ENCODE measurements at places on chromosomes 3 and 15.
A peak's percentile ranks its signal among the peaks of the same experiment; 100 is the strongest.

DNA sequence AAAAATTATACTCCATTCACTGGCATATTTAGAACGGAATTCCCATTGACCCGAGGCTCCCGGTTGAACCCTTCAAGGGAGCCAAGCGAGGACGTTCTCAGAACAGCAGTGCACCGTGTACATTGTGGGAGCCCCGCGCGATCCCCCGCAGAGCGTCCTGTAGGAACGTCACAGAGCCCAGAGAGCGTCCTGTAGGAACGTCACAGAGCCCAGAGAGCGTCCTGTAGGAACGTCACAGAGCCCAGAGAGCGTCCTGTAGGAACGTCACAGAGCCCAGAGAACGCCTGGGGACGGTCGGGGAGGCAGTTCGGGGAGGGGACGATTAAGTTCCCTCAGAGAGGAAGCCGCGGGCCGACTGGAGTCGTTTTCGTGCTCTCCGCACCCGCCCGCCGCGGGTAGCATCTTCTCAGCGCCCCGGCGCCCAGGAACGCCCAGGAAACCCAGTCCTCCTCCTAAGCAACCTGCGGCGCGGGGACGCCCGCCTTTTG lies 506 bp upstream of the ATP1B3 start:
- DNase-seq: no peak

GRCh38 chr3:37262816-37263393 lies 88.5 kb upstream of the LRRFIP2 start:
- no peak for DNase-seq

GRCh38 chr15:25714538-25714840 lies 148.6 kb downstream of the ATP10A start:
- DNase-seq: no peak

DNA sequence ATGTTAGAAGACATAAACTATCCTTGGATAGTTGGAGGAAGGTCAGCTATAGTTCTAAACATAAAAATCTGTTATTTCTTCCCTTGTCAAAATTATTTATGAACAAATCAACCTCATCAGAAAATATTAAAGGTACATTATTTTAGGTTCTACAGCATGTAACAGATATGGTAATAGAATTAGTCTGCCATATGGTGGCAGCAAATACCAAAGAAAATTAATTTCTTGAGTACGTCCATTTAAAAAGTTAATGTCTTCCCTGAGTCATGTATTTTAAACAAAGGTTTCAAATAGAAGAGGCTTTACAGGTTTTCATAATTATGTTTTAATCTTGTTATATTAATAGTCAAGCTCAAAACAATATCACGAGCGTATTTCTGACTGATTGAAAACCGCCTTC lies 17.9 kb upstream of the ANKRD28 start:
- DNase-seq: peak; percentile 81

DNA sequence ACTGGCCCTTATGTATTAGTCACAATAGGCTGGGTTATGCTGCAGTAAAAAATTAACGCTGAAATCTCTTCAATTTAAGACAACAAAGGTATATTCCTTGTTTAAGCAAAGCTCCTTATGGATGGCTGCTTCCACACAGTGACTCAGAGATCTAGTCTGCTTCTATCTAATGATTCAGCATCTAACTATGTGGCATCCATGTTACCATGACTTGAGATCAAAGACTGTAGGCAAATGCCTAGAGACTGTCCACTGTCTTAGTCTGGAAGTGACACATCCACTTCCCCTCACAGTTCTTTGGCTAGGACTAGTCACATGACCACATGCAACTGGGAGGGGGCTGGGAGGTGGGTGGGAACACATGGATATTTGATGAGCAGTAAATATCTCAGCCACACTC lies 61.3 kb upstream of the PSMD6 start:
- no peak for DNase-seq

Measured in fibroblast of the conjunctiva (primary cell).